ENCODE measurements at places on chromosomes 16 and 17.

DNA sequence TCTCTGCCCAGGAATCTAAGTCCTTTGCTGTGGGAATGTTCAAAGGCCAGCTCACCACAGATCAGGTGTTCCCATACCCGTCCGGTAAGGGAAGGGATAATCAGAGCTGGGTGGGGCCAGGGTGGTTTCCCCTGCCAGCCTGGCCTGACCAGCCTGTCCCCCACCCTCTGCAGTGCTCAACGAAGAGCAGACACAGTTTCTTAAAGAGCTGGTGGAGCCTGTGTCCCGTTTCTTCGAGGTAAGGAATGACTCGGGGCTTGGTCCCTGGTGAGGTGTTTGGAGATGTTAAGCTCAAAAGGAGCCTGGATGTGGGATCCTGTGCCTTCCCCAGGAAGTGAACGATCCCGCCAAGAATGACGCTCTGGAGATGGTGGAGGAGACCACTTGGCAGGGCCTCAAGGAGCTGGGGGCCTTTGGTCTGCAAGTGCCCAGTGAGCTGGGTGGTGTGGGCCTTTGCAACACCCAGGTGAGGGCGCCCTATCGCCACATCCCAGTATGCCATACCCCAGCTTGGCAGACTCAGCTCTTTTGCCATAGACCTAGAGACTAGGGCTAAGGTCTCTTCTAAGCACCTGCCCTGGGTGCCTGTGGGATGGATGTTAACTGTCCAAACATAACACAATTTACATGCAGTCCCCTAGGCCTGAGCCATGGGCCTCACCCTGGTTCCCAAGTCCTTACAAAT lies 997 bp downstream of the ACADVL start:
- DNase-seq: peak; percentile 47

DNA sequence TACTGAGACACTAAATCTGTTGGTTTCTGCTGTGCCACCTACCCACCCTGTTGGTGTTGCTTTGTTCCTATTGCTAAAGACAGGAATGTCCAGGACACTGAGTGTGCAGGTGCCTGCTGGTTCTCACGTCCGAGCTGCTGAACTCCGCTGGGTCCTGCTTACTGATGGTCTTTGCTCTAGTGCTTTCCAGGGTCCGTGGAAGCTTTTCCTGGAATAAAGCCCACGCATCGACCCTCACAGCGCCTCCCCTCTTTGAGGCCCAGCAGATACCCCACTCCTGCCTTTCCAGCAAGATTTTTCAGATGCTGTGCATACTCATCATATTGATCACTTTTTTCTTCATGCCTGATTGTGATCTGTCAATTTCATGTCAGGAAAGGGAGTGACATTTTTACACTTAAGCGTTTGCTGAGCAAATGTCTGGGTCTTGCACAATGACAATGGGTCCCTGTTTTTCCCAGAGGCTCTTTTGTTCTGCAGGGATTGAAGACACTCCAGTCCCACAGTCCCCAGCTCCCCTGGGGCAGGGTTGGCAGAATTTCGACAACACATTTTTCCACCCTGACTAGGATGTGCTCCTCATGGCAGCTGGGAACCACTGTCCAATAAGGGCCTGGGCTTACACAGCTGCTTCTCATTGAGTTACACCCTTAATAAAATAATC lies 14.6 kb downstream of the STH start:
- no peak for DNase-seq

GRCh38 chr16:16850274-16850673 lies 471.3 kb downstream of the NPIPA7 start:
- DNase-seq: no peak

DNA sequence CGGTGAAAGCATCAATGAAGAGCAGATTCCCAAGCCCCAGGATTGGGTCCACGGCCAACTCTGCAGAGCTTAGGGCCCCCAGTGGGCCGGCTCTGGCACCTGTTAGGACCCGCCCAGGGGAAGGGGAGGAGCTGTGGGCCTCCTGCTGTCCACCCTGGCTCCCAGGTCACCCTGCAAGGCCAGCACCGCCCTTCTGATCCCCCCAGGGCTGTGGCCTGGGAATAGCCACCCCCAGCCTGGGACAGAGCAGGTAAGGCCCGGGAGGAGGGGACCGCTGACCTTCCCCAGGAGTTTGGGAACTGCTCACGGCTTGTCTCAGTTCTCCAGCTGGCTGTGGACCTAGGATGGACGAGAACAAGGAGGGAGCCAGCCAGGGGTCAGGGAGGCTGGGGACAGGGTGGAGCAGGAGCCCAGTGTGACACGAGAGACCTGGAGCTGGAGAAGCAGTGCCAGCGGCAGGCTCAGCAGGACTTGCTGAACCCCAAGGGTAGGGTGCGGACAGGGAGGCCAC lies 39.3 kb upstream of the SLC38A10 start:
- DNase-seq: no peak

DNA sequence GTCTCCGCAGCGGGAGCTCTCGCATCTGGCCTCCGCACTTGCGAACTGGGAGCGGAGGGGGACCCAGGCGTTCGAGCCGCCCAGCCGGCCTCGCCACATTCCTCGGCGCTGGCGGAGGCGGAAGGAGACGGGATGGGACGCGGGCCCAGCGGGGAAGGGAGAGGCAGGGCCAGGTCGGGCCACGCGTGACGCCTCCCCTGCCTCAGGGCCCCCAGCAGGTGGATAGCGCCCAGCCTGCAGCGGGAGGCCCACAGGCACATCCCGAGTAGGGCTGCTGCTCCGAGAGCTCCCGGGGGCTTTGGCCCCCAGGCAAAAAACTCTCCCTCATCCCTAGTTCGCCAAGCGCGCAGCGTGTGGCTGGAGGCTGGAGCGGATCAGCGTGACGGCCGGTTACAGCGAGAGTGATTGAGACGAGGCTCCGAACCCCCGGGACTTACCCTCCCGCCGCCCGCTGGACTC lies 800 bp downstream of the PLEKHH3 start:
- DNase-seq: peak; percentile 43

GRCh38 chr16:1938316-1938715 lies 4.7 kb downstream of the MSRB1 start:
- DNase-seq: no peak

DNA sequence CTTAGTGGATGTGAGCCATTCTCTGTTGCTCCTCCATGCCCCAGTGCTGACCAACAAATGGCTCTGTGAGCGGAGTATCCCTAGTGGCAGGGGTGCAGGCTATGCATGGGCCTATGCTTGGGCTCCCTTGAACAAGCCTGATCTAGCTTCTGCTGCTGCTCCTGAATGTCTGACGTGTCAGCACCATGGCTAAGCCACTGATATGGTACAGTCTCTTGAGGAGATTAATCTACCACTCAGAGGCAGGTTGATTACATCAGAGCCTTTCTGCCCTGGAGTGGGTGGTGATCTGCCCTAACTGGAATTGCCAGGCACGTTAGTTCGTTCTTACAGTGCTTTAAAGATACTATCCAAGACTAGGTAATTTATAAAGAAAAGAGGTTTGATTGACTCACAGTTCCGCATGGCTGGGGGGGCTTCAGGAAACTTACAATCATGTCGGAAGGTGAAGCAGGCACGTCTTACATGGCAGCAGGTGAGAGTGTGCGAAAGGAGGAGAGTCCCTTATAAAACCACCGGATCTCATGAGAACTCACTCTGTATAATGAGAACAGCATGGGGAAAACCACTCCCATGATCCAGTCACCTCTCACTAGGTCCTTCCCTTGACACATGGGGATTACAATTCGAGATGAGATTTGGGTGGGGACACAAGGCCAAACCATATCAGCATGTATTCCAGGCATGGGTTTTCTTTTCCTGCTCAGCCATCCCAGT lies 41.5 kb upstream of the B4GALNT2 start:
- no peak for DNase-seq

DNA sequence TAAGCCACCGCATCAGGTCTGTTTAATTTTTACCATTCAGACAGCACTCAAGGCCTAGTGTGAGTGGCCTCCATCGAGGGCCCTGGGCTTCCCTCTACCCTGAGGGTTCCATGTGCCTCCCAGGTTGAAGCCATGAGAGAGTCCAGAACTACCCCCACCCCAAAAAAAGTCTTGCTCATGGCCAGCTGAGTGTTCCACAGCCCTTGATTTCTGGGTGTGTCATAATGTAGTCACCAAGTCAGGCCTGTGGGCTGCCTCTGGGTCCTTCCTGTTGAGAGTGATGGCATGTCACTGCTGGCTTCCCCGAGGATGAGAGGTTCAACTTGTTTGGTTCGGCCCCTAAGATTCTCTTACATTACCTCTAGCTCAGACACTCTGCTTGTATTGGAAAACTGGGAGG lies 100.6 kb downstream of the PITPNC1 start:
- no peak for DNase-seq

- DNase-seq: no peak
Observed at GRCh38 chr16:72905581-72905980, 142.3 kb downstream of the ZFHX3 start.

GRCh38 chr16:68512183-68512582 lies 26.9 kb upstream of the ZFP90 start:
- no peak for DNase-seq

- DNase-seq: no peak
Observed at GRCh38 chr17:40399185-40399584, 18.5 kb downstream of the TOP2A start.

- no peak for DNase-seq
Observed at GRCh38 chr17:4529533-4530152, 25.5 kb downstream of the MYBBP1A start.

DNA sequence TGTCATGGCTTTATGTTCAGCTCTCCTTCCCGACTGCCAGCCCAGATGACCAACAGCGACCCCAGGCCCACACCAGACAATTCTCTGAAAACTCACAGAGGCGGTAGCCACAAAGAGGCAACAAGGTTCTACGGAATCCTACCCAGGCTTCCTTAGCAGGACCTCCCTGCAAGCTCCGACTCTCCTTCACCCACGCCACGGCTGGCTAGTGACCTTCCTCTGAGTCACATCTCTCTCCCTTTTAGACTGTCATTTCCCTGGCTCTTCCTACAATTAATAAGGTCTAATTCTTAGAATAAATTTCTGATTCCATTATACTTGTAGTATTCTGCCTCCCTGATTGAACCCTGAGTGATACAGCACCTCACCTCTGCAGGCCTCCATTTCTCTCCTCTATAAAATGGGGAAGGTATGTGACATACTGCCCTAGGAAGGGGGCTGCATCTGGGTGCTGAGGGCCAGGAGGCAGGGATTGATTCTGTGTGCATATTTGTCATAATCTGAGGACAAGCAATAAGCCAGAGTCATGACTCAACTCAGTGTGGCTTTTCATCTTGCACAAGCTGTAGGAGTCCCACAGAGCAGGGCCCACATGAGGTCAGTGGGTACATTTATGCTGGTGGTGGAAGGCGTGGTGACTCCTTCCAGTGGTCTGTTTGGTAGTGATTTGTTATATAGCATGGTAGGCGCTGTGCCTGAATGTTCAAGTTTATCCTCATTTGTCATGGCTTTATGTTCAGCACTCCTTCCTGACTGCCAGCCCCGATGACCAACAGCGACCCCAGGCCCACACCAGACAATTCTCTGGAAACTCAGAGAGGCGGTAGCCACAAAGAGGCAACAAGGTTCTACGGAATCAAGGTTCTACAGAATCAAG lies 46.2 kb downstream of the SMPD3 start:
- DNase-seq: no peak

- no peak for DNase-seq
Observed at GRCh38 chr16:28189245-28189644, 22.5 kb downstream of the XPO6 start.

Data from endothelial cell (in vitro differentiated cells).